Epithelial cell of umbilical artery (primary cell): ENCODE measurements at places on chromosomes 16 and 17. TPM values are rescaled to one million over a fixed set of nuclear protein-coding genes. Genes with fewer than 3 reads are reported as not detected.

Gene FADS6
- total RNA-seq, result not detected in 2 replicates

Gene SGCA
- not detected in 2 replicates for total RNA-seq

Gene EFCAB13
- total RNA-seq, result 6.5 and 6.7 TPM in 2 replicates

Gene KCNJ18
- not detected in 2 replicates for total RNA-seq

Gene MYCBPAP
- total RNA-seq, result under 0.01 and 1.4 TPM in 2 replicates

Gene KRTAP4-1
- total RNA-seq, result not detected in 2 replicates

Gene BOLA2B
- 161 and 183 TPM in 2 replicates for total RNA-seq

Gene DLX4
- not detected in 2 replicates for total RNA-seq

Gene SLC16A13
- total RNA-seq, result 0.97 and 1.8 TPM in 2 replicates

Gene PERCC1
- not detected in 2 replicates for total RNA-seq

Gene CDH5
- total RNA-seq, result 373 and 422 TPM in 2 replicates

Gene GPS2
- total RNA-seq, result 34.8 and 60.0 TPM in 2 replicates

Gene G6PC1
- not detected in 2 replicates for total RNA-seq

Gene NDRG4
- total RNA-seq, result 21.1 and 35.7 TPM in 2 replicates

Gene SLC35G6
- total RNA-seq, result not detected in 2 replicates

Gene KRTAP2-1
- not detected in 2 replicates for total RNA-seq

Gene TMEM204
- total RNA-seq, result 15.0 and 36.7 TPM in 2 replicates

Gene MAPT
- under 0.01 TPM in 1 of 2 replicates, not detected in the other for total RNA-seq

Gene PIK3R6
- not detected in 2 replicates for total RNA-seq

Gene ABCC6
- total RNA-seq, result under 0.01 and 1.4 TPM in 2 replicates

Gene CDC27
- 115 and 128 TPM in 2 replicates for total RNA-seq

Gene SLC12A3
- total RNA-seq, result not detected in 2 replicates

Gene KRT15
- total RNA-seq, result 0.65 and 1.1 TPM in 2 replicates

Gene CD300E
- not detected in 2 replicates for total RNA-seq

Gene ASGR2
- not detected in 2 replicates for total RNA-seq

Gene TP53TG3B
- total RNA-seq, result not detected in 2 replicates

Gene SLC52A1
- total RNA-seq, result under 0.01 TPM in 1 of 2 replicates, not detected in the other

Gene EVI2B
- total RNA-seq, result 0.46 and 0.65 TPM in 2 replicates

Gene SLC5A10
- not detected in 2 replicates for total RNA-seq

Gene NPIPA1
- total RNA-seq, result 12.3 and 29.9 TPM in 2 replicates

Gene AURKB
- 41.3 and 62.6 TPM in 2 replicates for total RNA-seq

Gene TPSD1
- total RNA-seq, result not detected in 2 replicates

Gene FOXC2
- total RNA-seq, result 2.4 and 2.6 TPM in 2 replicates

Gene ZFP1
- 9.1 and 12.0 TPM in 2 replicates for total RNA-seq

Gene FBXO39
- total RNA-seq, result 0.61 and 3.2 TPM in 2 replicates

Gene OSBPL7
- total RNA-seq, result 5.8 and 11.1 TPM in 2 replicates

Gene OR4D2
- total RNA-seq, result not detected in 2 replicates

Gene PLD6
- total RNA-seq, result 2.3 and 2.9 TPM in 2 replicates

Gene MYH3
- total RNA-seq, result under 0.01 and 0.76 TPM in 2 replicates

Gene ST6GALNAC2
- 0.65 and 1.1 TPM in 2 replicates for total RNA-seq

Gene JUP
- 61.2 and 114 TPM in 2 replicates for total RNA-seq
